ENCODE measurements at places on chromosomes 5 and 9.

DNA sequence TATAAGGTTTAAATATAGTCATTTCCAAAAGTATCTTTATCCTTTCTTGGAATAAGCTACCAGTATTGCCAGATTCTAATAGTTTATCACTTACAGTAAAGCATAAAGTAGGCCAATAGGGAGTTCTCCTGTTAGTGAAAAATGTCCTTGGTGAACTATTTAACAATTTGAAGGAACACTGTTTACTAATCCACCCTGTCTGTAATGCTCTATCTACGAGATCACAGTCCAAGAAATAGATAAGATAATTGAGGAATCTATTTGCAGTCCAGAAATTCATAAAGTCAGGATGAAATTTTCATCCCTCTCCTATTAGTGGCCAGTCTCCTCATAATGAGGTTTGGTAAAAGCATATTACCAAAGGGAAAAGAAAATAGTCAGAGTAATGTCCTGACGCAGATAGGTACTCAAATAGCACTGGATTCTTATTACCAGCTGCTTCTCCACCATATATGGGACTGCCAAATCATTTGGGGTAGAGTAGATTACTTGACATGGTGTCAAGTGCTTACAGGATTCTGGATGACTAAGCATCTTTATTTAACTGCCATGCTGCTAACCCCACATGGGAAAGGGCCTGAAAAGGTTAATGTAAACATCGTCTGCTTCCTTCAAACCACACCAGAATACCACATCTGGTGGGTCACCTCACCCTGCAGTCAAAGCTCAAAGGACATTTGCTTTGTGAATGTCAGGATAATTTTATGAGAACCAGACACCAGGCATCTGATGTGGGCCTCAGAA lies 808.1 kb downstream of the EFNA5 start:
- DNase-seq: no peak

GRCh38 chr5:173045474-173045873 lies 10.7 kb upstream of the CREBRF start:
- no peak for DNase-seq

GRCh38 chr9:1495282-1496030 lies 445.3 kb downstream of the DMRT2 start:
- DNase-seq: no peak

DNA sequence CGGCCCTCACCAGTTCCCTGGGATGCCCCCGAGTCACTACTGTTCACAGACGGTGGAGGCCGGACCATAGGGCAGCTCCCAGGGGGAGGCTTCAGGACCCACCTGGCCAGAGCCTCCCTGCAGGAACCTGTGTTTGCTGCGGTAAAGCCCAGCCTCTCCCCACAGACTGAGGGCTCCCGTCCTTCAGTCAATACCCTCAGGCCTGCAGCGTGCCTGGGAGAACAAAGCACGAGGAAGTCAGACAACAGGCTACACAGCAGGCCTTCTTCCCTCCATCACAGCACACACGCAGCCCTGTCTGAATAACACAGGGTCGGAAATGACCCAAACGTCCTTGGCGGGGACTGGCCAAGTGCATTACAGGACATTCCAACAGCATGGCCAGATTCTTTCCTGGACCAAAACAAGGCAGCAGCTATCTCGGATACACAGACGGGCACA lies 34.4 kb downstream of the COL23A1 start:
- DNase-seq: no peak

DNA sequence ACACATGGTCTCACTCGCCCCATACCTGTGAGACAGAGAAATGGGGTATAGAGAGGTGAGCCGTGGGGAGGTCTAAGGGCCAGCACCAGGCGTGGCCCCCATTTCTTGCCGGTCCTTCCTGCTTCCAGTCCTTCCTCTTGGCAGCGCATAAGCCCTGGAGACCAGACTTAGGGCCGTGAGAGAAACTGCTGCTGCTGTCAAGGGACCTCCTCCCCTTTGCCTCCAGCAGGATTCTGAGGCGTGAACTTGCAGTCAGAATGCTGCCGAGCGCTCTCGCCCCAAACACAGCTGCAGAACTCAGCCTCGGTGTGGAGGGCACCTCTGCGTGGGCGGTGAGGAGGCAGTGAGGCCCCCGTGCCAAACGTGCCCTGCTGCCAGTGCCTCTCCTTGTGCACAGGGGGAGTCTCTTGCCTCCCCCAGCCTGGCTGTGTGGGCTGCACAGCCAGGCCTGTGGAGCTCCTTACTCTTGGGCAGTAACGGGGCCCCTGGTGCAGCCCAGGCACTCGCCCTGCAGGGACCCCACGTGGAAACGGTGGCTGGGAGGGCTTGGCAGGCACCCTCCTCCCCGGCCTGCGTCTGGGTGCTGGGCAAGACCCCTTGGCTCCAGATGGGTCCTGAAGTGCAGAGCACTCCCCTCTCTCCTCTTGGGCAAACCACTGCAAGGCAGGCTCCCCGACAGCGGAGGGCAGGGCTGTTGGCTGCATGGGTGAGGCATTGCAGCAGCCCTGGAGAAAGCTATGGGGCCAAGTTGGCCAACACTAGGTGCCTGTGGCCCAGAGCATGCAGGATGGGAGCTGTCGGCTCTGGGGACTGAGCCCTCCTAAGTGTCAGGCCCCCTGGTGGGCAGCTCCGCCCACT lies 85.4 kb downstream of the RXRA start:
- DNase-seq: no peak

DNA sequence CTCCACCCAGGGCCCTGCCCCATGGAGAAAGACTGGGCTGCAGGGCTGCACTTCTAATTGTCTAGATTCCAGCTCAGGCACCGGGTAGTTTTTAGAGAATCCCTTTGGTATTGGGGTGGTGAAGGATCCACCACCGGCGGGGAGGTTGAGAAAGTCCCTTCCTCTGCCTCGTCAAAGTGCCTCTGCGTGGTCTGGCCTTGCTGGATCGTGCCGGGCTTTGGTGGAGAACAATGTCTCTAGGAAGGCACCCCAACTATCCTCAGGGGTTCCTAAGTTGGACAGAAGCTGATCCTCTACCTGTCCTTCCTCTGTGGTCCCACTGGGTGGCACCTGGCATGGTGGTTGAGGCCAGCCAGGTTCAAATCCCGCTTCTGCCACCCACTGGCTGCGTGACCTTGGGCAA lies 7.3 kb upstream of the AMBP start:
- DNase-seq: no peak

GRCh38 chr9:5899292-5899691 lies 8.6 kb downstream of the MLANA start:
- DNase-seq: no peak

Data from CD4-positive, alpha-beta T cell treated with Interleukin-21 for 1 hour (primary cell).